ENCODE measurements at places on chromosomes 13 and 19.
A peak's percentile ranks its signal among the peaks of the same experiment; 100 is the strongest.

GRCh38 chr19:49097453-49098288 is 12.4 kb downstream of the SNRNP70 start:
- DNase-seq, result peak; percentile 69

- no peak for DNase-seq
Observed at GRCh38 chr13:79805317-79805716, 324.4 kb downstream of the NDFIP2 start.

DNA sequence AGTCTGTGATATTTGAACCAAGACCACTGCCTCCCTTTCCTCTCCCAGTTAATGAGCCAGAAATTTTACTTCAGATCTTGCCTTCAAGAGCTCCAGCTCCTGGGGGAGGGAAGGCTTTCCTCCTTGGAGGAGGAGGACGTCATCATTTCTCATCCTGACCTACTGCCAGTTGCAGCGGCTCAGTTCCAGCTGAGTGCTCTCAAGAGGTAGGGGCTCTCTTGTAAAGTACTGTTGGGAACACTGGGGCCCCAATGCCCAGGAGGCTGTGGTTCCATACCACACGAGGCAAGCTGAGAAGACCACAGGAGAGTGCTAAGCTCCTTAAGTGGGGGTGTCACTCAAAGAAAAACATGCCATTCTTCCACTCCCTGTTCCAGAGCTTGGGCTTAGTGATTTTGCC is 36.2 kb downstream of the METTL21C start:
- no peak for DNase-seq

- DNase-seq, result no peak
Observed at GRCh38 chr13:41199526-41199925, 5.2 kb upstream of the KBTBD7 start.

GRCh38 chr19:58325311-58326022 is 1.3 kb upstream of the ZSCAN22 start:
- no peak for DNase-seq

- no peak for DNase-seq
Observed at GRCh38 chr19:5349041-5349440, 8.4 kb upstream of the PTPRS start.

DNA sequence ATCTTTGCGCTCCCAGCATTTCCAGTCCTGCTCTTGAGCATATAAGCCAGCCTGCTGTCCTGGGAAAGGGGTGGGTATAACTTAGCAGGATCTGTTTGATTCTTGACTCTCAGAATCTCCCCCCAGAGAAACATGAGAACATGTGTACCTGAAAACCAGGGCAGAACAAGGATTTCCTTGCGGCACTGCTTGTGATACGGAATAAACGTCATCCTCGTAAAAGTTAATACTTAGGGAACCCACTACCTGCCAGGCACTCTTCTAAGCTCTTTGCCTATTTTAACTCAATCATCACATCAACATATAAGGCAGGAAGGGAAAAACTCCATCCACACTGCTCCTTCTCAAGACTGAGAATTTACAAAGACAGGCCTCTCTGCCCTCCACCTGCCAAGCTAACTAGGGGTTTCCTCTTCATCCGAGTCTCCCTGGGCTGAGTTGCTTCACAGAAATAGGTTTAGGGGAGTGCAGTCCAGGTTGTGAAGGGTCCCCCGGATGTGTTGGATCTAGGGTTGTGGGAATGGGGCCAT is 1.1 kb downstream of the ZNF653 start:
- DNase-seq, result no peak

DNA sequence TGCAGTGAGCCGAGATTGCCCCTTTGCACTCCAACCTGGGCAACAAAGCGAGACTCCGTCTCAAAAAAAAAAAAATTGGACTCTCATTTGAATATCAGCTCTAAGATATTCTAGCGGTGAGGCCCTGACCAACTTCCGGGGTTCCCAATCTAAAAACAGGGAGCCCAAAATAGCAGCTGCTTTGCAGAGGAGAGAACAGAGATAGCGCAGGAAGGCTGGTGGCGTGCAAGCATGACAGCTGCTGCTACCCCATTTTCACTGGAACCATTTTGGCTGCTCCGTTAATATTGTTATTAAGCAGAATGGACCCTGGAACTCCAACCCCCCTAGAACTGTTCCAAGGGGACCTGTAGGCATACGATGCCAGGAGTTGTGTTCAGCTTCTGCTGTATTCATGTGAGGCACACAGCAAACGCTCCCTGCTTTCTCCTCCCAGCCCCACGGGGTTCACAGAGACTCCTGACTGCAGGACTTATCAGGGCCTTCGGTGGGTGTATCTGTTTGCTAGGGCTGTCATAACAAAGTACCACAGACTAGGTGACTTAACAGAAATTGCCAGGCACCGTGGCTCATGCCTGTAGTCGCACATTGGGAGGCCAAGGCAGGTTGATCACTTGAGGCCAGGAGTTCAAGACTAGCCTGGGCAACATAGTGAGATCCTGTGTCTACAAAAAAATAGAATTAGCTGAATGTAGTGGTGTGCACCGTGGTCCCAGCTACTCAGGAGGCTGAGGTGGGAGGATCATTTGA is 11.5 kb downstream of the STXBP2 start:
- no peak for DNase-seq

DNA sequence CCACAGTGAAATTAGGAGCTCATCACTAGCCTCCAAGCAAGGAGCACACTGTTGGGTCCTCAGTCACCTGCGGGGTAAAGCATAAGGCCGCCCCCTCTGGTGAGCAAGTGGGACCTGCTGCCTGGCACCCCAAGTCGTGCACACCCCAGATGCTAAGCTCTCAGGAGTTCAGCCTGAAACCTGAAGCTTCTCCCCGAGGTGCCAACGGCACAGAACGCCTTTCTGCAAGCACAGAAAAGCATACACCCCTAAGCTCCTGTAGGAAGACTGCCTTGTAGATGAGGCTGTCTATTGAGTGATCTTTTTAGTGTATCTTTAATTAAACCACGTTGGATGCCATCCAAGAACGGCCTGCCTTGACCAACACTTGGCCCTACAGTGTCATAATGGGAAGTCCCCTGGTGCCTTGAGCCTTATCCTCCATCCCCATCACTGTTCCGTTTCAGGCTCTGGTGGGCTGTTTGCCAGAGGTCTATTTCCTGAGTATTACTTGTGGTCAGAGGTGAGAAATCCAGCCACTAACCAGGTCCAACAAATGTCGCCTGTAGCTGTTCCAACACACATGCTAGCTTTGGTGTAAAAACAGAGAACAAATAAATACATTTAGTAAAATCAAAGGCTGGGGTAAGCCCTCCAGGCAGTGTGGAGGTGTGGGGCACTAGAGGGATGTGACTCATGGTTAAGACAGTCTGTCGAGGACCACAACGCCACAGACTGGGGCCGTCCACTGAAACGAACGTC is 44.8 kb downstream of the C13orf42 start:
- DNase-seq, result no peak

- no peak for DNase-seq
Observed at GRCh38 chr19:23439623-23440022, 44.4 kb upstream of the ZNF91 start.

GRCh38 chr19:49640113-49640898 is at the start of gene RRAS:
Gene RRAS (minus strand): TSS chr19:49640143. CDS start chr19:49640098, 45 bp downstream.
- DNase-seq, result peak; percentile 97

DNA sequence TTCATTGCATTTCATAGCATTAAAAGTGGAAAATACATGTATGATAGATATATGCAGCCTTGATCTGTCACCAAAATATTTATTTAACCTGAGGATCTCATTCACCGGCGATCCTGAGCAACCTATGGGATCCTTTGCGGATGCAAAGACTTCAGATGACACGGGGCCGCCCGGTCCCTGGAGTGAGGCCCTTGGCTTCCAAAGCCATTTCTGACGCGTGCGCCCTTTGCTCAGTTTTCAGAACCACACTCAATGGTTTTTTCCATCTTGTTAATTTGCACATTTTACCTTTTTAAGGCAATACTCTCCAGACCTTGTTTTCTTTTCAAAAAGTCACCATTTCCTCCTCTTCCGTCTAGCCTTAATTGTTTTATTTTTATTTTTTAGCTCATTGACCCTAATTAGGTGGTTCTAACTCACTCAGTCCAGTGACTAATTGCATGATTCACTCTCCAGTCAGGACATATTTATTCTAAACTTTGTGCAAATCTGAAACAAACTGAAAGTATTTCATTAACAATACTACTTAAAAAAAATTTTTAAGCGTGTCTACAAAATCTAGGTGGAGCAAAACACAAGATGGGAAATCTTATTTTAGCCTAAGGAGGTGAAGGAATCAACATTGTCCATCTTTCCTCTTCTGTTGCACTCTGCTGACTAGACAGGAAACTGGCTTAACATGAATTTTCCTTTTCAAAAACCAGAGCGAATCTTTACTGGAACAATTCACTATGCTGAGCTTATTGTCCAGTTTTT is 47.9 kb downstream of the COL4A1 start:
- DNase-seq, result no peak
